ENCODE measurements at places on chromosomes 12 and 14.
A peak's percentile ranks its signal among the peaks of the same experiment; 100 is the strongest.

DNA sequence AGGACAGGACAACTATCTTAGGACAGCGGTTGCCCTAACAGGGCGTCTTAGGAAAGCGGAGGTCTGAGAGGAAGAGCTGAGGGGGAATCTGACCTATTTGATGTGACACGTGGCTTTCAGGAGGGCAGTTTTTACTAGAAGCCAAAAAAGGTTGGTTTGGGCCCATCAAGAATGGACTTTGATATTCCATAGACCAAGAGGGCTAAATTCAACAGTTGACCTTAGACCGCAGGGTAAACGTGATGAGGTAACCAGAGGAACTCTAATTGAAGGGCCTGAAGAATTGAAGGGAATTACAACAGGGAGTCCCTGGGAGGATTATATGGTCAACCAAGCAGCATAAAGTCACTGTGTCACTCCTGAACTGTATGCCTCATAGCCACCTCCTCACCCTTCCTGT, 11.5 kb downstream of the C1S start:
- no peak for DNase-seq

DNA sequence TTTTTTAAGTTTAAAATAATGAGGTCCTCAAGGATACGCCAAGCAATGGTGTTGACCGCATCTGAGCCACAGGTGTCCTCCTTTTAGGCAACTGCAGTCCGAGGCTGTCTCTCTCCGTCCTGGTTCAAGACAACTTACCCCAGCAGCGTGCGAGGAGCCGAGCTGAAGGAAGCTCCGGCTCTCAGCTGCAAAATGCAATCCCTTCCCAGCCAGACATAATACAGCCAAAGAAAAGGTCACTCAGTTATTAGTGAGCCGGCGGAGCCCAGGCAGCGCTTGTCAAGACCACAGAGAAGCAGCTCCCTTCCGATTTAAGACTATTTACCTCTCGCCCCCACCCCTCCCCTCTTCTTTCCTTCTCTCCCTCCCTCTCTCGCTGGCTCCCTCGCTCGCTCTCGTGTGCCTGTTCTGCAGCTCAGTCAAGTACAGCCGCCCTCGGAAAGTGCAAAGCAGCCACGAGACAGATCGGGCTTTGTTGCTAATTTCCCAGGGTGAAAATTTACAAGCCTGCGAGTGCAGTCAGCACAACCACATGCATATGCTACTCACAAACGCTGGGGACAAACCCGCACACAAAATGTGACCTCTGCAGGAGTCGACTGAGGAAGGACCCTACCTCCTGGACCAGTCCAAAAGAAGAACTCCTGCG, 363 bp upstream of the LMO3 start:
- peak; percentile 67 for DNase-seq

DNA sequence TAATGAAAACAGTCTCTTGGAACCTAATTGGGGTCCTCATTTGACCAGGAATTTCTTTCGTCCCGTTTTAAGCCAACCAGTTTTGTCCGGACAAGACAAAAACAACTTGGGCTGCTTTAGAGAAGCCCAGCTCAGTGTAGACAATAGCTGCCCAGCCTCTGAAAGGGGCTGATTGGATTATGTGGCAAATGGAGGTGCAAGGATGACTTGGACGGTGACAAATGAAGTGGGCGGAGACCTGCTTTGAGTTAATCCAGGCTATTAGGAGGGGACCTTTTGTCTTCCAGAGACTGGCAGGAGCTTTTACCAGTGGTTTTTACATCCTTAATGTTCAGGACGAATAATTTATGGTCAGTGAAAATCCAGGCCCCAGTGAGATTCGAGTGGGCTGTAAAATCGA, 4.8 kb downstream of the MEG3 start:
- peak; percentile 9 for DNase-seq

- no peak for DNase-seq
Observed at GRCh38 chr14:81211844-81212243, 8.9 kb downstream of the GTF2A1 start.

DNA sequence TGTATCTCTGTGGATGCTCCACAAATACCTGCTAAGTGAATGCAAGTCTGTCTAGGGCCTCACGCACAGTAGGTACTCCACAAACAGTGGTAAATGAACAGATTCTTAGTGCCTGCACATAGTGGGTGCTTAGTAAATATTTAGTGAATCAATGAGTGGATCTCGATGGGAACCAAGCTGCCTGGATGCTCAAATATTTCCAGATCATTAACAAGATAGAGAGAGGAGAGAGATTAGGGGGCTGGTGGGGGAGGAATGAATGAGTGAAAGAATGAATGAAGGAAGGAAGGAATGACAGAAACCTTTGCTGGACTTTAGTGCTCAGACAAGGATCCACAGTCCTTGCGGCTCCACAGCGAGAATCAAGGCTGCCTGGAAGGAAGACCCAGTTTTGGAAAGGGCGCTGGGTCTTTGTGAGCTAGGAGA, 118.2 kb downstream of the SCARB1 start:
- no peak for DNase-seq

- DNase-seq: no peak
Observed at GRCh38 chr12:24952389-24952788, 3.5 kb upstream of the BCAT1 start.

All from DMS79 (cell line).